ENCODE measurements at places on chromosomes 11 and 22. TPM values are rescaled to one million over a fixed set of nuclear protein-coding genes. Genes with fewer than 3 reads are reported as not detected.

Gene EFCAB6
- 0.70 TPM for total RNA-seq

Gene CCDC87
- 0.60 TPM for total RNA-seq

Gene CRYAB
- 7.1 TPM for total RNA-seq

Gene HTR3B
- total RNA-seq, result not detected

Gene LMO1
- total RNA-seq, result 3.3 TPM

Gene ARSA
- 27.5 TPM for total RNA-seq

Gene NLRX1
- 10.4 TPM for total RNA-seq

Gene SERPING1
- 1.7 TPM for total RNA-seq

Measured in A549 treated with RU486 at 1 μM for 4 hours (cell line).